ENCODE measurements at places on chromosomes 7 and 10. TPM values are rescaled to one million over a fixed set of nuclear protein-coding genes. Genes with fewer than 3 reads are reported as not detected.

SEMA3A gene
- 14.2 TPM for total RNA-seq

OPTN gene
- total RNA-seq = 122 TPM

LIPF gene
- not detected for total RNA-seq

GJC3 gene
- not detected for total RNA-seq

PIK3AP1 gene
- 12.4 TPM for total RNA-seq

HOXA2 gene
- total RNA-seq = 1.8 TPM

UMAD1 gene
- 21.9 TPM for total RNA-seq

HOXA13 gene
- 22.7 TPM for total RNA-seq

MBL2 gene
- not detected for total RNA-seq

OLAH gene
- not detected for total RNA-seq

Measured in colonic mucosa (tissue), 4 donors.